ENCODE measurements at places on chromosomes 13 and 19.

GRCh38 chr13:72952529-72953141, 106.2 kb upstream of the KLF5 start:
- DNase-seq = no peak

GRCh38 chr13:27124571-27124970, 47.0 kb downstream of the USP12 start:
- no peak for DNase-seq

DNA sequence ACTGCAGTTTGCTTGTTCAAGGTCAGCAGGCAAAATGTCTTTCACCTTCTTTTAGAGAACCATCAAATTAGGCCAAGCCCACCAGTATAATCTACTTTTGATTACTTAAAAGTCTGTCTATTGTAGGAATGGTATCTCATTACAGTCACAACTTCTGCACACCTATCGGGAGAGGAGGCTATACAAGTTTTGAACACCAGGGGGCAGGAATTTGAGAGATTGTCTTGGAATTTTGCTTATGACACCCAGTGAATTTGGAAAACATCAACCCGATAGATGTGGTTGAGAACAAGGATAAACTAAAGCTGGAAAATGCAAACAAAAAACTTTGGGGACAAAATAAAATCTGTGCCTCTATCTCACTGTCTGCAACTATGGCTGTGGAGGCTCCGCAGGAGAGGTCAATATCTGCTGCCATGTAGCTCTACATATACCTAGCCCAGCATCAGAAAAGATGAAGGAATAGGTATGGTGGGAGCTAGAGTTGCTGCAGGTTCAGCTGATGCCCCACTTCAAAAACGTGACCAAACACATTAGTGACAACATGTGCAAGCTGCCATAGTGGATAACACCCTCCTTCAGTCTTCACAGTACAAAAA, 1299.2 kb upstream of the SPRY2 start:
- no peak for DNase-seq

DNA sequence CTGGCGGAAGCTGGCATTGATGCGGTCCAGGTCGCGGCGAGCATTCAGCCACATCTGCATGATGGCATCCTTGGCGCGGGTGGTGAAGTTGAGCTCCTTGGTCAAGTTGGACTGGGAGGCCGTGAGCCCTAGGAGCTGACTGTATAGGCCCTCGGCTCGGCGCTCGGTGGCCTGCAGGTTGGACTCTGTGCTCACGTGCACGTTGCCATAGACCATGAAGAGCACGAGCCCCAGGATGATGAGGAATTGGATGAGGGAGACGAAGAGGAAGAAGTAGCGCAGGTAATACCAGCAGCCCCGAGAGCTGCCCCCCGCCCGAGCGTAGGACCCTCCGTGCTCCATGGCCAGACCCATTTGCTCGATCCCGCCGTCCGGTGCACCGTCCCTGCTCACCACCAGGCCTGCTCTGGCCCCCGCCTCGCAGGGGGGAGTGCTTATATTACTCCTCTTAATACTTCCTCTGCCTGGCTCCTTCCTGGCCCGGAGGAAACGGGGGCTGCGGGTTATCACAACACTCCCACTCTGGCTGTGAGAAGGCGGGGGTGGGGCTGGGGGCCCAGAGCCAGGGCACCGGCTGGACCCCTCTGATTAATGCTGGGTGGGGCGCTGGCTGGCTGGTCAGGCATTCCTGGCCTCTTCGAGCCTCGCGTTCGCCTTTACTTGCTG, at the start of gene PLVAP:
TSS of gene PLVAP (minus strand) at position 408 of the 666 bp plus-strand sequence. CDS start at position 354, 54 bp downstream.
- DNase-seq = no peak

- DNase-seq = no peak
Observed at GRCh38 chr13:79395881-79396280, 10.2 kb downstream of the RBM26 start.

DNA sequence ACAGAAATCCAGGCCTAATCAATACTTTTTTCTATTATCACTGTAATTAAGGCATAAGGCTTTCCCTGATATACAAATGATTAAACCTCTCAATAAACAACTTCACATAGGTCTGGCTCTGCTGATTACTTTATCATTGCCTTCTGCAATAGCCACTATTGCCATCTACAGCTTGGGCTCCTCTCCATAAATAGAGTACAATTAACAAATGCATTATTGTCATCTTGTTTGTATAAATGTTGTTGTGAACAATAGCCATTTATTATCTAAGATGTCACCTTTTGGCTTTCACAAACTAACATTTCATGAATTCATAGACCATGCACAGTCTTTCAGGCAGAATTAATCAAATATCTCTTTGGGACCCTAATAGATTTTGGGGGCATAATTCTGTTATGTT, 53.3 kb downstream of the NHLRC3 start:
- no peak for DNase-seq

DNA sequence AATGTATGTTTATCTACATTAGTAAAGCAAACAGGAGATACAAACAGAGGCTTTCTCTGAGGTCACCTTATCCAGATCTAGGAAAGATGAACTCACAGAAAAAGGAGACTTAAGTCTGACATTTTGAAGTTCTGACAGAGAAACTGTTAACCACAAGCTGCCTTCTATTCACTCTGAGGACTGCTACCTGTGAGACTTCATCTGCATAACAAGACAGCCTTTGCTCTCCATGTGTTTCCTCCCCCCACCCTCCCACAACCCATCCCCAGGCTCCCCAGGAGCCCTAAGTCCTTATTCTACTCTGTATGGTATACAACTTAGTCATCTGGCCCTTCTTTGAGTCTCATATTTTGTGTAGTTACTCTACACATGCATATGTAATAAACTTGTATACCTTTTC, 699.0 kb downstream of the FGF9 start:
- DNase-seq = no peak

GRCh38 chr19:36460046-36460445, 29.3 kb downstream of the ZNF566 start:
- no peak for DNase-seq

DNA sequence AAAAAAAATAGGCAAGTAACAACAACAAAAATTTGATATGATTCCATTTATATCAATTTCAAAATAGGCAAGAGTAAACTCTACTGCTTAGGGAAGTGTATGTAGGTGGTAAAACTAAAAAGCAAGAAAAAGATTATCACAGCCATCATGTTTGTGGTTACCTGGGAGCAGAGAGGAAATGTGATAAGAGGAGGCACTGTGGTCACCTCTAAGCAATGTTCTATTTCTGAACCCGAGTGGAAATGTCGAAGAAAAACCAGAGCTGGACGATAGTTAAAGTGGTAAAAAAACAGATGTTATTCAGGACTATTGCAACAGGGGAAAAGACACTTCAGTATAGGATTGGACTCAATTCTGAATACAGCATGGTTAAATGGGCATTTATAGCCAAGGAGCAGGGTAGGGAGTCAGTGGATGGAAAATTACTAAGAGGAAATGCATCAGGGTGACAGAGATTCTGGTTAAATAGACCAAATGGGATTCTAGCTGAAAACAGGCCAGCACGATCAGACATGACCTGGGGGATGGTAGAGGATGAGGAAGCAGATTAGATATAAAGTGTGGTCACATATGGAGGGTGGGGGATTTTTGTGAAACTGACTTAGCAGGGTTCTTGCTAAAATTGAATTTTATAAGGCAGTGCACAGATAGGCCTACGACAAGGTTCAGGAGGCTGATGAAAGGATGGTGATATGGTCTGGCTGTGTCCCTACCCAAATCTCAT, 6.0 kb upstream of the TEX30 start:
- peak; percentile 7 for DNase-seq

DNA sequence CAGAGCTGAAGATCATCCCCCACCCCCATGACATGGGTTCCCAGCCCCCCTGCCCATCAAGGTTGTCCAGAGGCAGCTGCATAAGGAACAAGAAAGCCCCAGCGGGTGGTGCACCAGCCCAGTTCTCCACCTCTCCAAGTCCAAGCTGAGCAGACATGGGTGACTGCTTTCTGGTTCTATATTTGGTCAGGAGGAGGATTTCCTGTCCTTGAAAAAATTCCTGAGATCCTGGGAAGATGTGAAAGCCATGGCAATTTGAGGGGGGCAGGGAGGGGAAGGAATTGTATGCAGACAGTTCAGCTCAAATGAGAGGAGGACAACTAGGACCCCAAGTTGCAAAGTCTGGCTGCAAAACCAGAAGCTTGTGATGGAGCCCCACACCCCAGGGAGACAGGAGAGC, 55.4 kb upstream of the ADGRE5 start:
- no peak for DNase-seq

DNA sequence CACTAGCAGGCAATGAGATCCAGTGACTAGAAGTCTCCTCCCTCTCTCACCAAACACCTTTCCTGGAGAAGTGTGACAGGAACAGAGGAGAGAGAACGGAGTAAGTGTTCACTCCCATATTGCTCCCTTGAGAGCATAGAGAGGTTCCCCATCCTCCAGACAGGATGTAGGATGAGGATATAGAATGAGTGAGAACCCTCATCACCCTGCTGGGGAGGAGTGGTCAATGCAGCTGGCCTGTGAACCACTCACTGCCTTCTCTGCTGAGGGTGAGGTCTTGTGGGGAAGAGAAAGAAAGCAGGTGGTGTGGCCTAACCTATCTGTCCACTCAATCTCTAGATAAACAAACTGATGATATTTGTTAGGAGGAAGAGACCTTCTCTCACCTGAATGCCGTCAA, 386.6 kb downstream of the PCDH20 start:
- DNase-seq = no peak
